Dermis blood vessel endothelial cell (primary cell): ENCODE measurements at places on chromosomes 12 and 14. TPM values are rescaled to one million over a fixed set of nuclear protein-coding genes. Genes with fewer than 3 reads are reported as not detected.

The GLIPR1L1 gene
- not detected in 2 replicates for total RNA-seq

DNA sequence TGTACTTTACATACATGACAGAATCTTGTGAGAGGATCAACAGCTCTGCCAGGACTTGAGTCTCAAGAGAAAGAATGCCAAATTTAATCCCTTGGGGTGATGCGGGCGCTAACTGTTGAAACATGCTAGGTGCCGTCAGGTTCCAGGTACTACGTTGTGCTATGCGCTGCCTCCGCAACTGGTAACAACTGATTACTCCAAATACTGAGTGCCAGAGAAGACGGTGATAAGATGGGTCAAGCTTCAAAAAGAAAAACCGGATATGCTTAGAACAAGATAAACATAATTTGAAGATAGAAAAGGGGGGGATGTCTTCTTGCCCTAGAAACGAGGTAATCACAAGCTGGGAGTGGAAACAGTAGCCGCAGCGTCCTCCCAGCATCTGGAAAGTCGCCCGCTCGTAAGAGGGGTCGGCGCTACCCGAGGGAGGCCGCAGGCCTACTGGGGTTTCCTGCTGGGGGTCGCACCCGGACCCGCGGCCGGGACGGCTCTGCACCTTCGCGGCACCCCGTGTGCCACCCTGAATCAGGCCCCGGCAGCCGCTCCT is 678 bp downstream of the ZBTB25 start:
- peak; percentile 44 for DNase-seq

DNA sequence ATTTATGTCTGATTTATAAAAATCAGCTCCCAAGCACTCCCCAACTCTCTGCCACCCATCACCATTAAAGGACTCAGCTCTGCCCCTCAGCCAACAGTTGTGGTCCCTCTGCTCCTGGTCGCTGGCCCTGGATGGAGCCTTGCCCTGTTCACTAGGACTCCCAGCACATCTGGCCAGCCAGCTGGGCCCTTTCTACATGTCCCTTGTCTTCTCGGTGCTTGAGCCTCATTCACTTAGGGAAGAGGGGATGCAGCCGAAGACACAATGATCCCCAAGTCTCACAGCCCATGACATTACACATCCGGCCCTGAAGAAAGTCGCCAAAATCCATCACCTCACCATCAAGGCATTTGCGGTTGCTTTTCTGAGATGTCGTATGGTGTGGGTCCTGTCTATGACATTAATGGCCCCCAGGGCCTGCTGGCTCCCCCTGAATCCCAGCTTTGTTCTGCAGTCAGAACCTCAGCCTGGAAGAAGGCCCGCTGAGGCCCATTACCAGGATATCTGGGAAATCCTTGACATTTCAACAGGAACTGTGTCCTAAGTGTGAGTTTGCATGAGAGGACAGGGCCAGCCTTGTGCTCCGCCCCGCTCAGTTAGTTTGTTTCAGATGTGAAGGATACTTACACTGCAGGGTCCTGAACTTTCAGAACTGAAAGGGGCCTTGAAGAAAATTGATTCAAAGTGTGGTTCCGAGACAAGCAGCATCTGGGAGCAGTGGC is 19.1 kb downstream of the TSPAN11 start:
- DNase-seq: no peak

DNA sequence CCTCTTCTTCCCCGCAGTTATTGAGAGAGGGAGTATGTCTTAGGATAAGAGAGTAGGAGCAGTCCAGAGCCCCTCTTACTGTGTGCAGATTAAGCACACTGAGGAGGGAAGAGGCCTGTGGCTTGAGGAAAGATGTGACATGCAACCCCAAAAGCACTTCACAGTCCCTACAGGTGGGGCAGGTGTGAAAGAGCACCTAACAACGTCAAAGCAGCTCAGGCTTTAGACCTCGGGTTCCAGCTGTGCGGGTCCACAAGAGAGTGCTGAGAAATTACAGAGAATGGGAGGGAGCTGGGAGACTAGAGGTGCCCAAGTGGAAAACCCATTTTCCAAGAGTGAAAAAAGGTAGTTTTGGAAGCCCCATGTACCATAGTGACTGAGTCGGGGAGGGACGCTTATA is 127.6 kb downstream of the SLC25A47 start:
- DNase-seq: no peak

DNA sequence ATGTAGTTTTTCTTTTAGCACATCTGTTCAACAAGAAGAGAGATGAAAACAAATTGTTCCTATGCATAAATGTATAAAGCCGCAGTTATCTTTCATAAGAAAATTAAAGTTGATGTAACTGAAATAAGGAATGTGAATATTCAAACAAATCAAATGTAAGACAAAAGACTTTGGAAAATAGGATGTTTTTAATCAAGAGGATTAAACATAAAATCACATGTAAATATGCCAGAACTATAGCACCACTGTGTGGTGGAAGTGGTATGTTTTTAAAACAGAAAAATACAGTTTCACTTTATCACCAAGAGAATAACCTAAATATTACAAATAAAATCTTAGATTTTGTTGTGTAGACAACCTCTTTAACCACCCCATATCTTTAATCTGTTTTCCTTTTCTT is 40.4 kb downstream of the CAPS2 start:
- peak; percentile 8 for DNase-seq

- DNase-seq: no peak
These were observed 72.8 kb upstream of the ZDHHC17 start for GRCh38 chr12:76690921-76691700.

GRCh38 chr14:101586531-101587430 is 25.5 kb downstream of the DIO3 start:
- no peak for DNase-seq
